Posterior vena cava (tissue), 2 donors: ENCODE measurements at places on chromosomes 6 and 20. TPM values are rescaled to one million over a fixed set of nuclear protein-coding genes. Genes with fewer than 3 reads are reported as not detected.

GRCh38 chr6:148998704-148999103 lies 251.9 kb downstream of the UST start:
- no peak for DNase-seq

GRCh38 chr6:168695701-168696100 lies 254.7 kb downstream of the SMOC2 start:
- DNase-seq: no peak

DNA sequence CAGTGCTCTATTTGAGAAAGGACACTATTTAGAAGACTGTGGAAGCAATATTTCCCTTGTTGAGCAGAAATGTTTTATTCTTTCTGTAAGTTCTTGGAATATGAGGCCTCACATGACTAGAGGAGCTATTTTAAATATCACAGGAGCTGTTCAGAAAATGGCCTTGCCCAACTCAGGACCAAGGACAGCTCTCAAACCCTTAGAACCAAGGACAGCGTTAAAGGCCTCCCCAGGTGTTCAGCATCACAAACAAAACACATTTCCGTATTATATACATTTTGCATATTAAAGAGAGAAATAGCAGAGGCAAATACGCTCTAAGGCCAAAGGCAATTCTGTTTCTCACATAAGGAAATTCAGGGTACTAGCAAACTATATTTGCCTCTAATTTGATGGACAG lies 631.4 kb downstream of the CDH26 start:
- DNase-seq: no peak

DNA sequence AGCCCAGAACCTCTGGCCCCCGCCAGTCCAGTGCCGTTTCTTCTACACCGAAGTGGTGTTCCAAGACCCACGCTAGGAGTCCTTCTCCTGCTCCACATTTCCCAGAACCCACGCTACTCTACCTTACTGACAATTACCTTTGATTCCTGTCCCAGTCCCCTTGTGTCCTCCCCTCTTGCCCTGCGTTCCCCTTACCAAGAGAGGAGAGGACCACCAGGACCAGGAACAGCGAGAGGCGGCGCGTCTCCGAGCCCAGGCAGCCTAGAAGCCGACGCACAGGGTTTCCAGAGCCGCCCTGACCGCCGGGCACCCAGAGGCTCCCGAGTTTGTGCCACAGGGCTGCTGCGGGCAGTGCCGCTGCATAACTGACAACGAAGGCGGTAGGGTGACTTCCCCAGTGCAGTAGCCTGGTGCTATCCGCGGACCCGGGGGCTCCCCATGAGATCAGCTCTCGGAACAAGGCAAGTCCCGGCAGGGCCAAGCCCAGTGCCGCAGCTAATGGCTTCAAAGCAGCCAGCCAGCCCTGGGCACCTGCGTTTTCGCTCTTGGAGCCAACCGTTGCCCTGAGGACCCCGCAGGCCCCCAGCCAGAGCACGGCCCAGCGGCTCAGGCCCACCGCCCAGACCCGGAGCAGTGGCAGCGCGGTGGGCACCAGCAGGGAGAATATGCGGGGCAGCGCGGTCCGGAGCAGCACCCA lies 512 bp downstream of the TAP1 start:
- DNase-seq: peak; percentile 84

GRCh38 chr6:127914240-127914639 lies 13.4 kb upstream of the THEMIS start:
- DNase-seq: no peak

GRCh38 chr6:51398793-51399192 lies 580.1 kb downstream of the TFAP2B start:
- DNase-seq: peak; percentile 67

- DNase-seq: no peak
Measured at GRCh38 chr6:71489736-71490135, 201.1 kb downstream of the OGFRL1 start.

The CGA gene
- not detected for total RNA-seq

The CALHM5 gene
- 7.2 TPM for total RNA-seq

The VWA7 gene
- total RNA-seq: 0.37 TPM

The OR2W1 gene
- total RNA-seq: not detected

The PLG gene
- not detected for total RNA-seq

The TULP4 gene
- 71.9 TPM for total RNA-seq

The ZNF335 gene
- total RNA-seq: 13.7 TPM

The RSPH9 gene
- total RNA-seq: 0.23 TPM

The BPIFA2 gene
- total RNA-seq: not detected

The BNIP5 gene
- total RNA-seq: not detected
